NCI-H1694 (cell line): ENCODE measurements at places on chromosomes 2 and 18.

DNA sequence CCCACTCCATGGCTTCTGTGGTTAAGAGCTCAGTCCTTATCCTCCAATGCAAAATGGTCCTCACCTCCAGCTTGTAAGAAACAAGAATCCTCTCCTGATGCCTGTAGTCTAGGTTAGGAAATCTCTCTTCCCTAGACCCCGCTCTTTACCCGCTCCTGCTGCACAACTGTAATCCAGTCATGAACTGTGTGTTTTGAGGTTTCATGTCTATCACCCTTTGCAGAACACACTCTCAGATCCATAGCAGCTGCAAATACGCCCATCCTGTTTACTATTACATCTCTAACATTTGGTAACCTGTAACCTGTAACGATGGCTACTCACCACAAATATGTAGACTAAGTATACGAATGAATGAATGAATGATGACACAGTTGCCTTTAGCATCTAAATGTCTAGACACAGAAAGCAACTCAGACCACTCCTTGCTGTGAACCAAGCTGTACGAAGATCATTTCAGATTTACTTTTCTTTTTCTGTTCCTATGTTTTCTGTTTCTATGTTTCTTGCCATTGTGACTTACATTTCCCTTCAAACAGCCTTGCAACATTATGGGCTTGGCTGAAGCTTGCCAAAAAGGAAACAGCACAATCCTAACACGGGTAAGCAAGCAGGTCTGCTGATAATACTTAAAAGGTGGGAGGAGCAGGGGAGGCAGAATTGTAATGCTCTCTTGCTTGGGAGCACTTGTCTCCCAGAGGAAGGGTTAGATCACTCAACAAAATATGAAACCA, 53.7 kb downstream of the EPHA4 start:
- no peak for DNase-seq

DNA sequence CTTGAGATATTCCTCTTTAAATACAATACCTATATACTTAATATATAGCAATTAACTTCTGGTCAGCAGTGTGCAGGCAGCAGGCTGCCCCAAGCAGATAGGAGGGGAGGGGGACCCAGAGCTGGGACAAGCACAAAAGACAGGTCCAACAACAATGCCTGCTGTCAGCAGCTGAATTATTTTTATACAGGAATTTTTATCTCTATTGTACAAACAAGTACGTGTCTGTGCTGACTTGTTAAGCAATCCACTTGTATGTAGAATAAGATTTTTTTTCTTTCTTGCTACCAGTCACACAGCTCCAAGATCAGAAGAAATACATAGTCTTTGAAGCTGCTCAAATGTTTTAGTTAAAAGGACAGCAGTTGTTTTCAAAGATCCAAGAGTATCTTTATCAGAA, 16.7 kb downstream of the BCL11A start:
- no peak for DNase-seq

GRCh38 chr2:111676291-111676822, 207.6 kb downstream of the ANAPC1 start:
- no peak for DNase-seq

GRCh38 chr2:222025881-222026271, 272.9 kb downstream of the PAX3 start:
- no peak for DNase-seq

GRCh38 chr2:157302492-157303099, 23.0 kb downstream of the ERMN start:
- peak; percentile 92 for DNase-seq

GRCh38 chr2:170824526-170825015, 7.9 kb downstream of the GAD1 start:
- no peak for DNase-seq

DNA sequence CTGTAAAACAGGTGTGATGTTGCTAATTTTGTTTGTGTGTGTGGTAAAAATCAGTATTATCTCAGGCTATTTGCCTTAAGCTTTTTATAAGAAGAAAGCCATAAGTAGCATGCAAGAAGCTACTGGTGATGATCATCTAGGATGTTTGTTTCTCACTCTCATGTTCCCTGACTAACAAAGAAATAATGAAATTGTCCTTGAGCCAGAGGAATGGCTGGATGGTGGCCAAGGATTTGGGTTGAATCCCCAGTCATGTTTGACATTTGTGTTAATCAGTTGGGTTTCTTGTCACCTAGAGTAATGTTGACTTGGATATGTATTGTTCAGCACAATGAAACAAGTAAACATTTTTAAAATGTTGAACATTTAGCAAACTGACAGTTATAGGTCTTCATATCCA, 496.8 kb upstream of the ZEB2 start:
- DNase-seq, result no peak

DNA sequence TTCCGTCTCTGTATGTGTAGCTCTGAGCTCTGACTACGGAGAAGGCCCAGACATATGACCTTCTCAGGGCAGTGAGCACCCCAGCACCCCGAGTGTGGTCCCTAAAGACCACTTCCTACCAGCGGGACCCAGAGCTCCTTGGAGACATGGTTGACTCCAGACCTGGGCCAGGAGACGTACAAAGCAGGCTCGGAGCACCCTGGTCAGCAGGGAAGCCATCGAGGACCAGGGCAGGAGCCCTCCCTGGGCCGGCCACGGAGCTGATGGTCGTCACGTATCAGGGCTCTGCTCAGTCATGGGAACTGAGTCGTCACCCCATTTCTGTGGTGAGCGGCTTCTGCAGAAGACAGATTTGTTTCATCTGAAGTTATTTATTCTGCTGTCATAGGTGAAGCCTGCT, 12.8 kb upstream of the NEU4 start:
- DNase-seq, result no peak

GRCh38 chr2:140200764-140201163, 1420.6 kb upstream of the NXPH2 start:
- no peak for DNase-seq

DNA sequence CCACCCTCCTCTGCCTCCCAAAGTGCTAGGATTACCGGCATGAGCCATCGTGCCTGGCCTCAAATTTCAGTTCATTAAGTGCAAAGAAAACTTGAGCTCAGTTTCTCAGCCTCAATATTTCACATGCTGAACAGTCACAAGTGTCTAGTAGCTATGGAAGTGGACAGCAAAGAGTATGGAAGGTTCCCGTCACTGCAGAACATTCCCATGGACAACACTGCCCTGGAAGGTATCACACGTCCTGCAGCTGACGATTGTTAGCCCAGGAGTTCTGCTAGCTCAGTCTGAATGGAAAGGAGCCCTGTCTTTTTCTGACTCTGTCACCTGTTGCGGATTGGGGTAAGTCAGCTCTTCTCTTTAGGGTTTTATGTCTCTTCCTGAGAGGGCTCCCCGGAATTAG, 86.2 kb upstream of the PTPRM start:
- no peak for DNase-seq

GRCh38 chr2:170314744-170315447, 136.9 kb downstream of the MYO3B start:
- no peak for DNase-seq

DNA sequence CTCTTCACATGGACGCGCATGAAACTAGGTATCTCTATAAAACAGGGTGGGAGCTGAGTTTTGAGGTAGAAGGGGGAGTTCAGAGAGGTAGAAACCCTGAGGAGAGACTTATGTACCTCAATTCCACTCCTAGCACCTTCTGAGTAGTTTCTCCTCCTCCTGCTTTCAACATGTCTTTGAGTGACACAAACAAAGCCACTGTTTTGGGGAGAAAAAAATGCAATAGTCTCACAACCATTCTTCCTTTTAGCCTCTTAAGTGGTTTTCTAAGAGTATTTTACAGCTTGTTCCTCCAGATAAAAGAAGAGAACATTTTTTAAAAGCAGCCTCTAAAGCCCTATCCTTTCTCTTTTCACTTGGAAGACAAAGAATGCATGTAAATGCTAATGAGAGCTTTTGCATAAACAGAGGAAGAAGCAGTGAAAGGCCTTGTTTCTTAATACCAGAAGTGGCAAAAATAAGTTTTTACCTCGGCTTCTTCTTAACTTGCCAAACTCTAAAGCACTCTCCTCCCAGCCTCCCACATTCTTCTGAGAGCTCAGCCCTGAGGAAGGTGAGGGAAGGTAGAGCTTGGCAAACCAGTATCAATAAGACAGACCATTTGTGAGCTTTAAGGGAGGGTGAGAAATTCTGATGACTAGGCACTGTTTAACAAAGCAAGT, 1304.4 kb upstream of the ACVR2A start:
- DNase-seq, result no peak

GRCh38 chr2:211144974-211145665, 588.7 kb downstream of the CPS1 start:
- no peak for DNase-seq

DNA sequence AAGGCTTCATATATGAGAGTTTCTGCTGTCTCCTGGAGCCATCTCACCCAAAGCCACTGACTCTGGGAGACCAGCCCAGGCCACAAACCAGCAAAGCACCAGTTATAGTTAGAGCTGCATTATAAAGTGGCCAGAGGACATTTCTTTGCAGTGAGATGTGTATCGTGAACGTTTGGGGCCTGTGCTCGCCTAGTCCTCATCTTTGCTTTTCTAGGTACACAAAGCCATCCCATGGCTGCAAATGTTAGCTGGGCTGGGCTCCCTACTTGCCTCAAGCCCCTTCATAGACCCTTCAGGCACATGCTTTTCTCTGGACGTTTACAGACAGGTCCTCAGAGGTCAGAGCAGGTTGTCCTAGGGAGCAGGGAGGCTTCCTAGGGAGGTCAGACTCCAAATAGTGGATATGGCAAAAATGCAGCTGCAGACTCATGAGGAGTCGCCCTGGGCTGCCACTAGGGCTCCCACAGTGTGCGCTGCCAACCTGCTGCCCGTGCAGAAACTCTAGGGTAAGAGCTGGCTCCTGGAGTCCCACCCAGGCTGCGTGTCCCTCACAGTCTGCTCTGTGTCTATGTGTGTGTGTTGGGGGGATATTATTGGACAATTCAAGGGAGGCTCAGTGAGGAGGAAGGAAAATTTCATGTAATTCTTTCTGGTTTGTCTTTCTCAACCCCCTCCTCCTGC, 141.0 kb downstream of the RPIA start:
- no peak for DNase-seq

DNA sequence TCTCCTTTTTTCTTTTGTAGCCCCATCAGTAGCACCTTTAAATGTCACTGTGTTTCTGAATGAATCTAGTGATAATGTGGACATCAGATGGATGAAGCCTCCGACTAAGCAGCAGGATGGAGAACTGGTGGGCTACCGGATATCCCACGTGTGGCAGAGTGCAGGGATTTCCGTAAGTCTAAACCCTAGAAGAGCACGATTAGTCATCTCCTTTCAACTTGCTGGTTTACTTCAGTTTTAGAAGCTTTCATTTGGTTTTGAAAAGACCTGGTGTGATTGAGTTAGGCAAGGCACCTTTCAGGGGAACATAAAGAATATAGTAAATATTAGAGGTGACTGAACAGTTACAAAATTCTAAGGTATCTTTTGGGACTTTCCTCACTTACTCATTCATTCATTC, 72.2 kb upstream of the TMEM87B start:
- no peak for DNase-seq

GRCh38 chr18:28127763-28128658, 48.9 kb downstream of the CDH2 start:
- no peak for DNase-seq
